Fibroblast of lung (primary cell): ENCODE measurements at places on chromosomes 5 and 9. TPM values are rescaled to one million over a fixed set of nuclear protein-coding genes. Genes with fewer than 3 reads are reported as not detected.

DNA sequence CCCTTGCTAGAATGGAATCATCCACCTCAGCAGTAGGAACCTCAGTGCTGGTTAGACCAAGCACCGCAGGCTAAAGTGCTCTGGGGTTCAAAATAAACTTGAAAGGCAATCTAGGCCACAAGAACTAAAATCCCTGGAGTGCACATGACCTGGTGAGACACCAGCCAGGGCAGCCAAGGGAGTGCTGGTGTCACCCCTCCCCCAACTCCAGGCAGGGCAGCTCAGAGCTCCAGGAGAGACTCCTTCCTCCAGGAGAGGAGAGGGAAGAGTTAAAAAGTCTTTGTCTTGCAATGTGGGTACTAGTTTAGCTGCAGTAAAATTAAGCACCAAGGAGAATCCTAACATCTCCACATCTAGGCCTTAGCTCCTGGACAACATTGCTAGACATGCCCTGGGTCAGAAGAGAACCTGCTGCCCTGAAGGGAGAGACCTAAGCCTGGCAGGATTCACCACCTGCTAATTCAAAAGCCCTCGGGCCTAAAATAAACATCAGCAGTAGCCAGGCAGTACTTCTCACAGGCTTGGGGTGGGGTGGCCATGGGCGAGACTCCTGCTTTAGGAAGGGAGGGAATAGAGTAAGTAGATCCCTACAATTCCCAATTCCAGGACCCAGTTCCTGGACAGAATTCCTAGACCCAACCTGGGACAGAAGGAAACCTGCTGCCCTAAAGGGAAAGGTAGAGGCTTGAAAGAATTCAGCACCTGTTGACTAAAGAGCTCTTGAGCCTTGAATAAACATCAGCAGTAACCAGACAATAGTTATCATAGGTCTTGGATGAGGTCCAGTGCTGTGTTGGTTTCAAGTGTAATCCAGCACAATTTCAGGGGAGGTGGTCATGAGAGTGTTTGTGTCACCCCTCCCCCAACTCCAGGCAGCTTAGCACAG, 25.8 kb downstream of the UGT3A2 start:
- no peak for DNase-seq

- DNase-seq: peak; percentile 55
These were observed 13.1 kb downstream of the ADAMTS6 start for GRCh38 chr5:65468633-65469032.

GRCh38 chr5:53937467-53937866, 372.9 kb downstream of the ARL15 start:
- no peak for DNase-seq

GRCh38 chr5:136174021-136174659, 18.8 kb downstream of the SMIM32 start:
- peak; percentile 79 for DNase-seq

GRCh38 chr5:77842243-77842642, 66.1 kb upstream of the TBCA start:
- DNase-seq: no peak

- DNase-seq: no peak
These were observed 976.6 kb upstream of the SEMA6A start for GRCh38 chr5:117551236-117551635.

DNA sequence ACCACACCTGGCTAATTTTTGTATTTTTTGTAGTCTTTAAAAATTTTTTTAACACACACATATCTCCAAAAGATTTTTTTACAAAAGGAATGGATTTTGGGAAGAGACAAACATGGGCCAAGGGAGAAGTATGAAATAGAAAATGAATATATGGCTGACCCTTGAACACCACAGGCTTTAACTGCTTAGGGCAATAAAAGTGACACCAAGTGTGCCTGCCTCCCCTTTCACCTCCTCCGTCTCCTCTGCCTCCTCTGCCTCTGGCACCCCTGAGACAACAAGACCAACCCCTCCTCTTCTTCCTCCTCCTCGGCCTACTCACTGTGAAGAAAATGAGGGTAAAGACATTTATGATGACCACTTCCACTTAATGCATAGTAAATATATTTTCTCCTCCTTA, 483.9 kb downstream of the KDM4C start:
- no peak for DNase-seq

DNA sequence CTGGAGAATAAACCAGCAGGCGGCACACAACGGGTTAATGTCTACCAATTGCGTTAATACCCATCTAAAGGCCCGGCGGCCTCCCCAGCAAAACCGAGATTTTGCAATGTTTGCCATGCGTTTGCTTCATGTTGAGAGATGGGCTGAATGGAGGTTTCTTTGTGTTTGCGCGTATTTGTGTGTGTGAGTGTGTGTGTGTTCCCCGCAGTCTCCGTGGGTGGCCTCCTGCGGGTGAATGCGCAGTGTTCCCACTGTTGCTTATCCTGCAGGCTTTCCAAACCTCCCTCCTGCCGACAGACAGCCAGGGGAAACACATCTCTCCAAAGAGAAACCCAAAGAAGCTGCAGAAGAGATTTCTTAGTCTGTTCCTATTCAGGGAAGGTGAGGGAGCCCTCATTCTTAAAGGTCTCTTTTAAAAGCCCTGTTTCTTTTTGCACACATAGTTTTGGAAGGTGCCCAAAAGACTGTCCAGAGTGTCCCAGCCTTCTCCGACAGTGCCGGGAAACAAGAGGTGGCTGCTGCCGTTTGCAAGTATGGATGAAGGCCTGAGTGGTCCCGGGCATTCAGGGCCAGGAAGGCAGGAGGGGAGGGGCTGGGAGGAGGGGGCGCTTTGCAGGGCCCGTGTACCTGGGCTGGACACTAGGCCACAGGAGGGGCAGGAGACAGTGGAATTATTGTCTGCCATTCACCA, 103.8 kb upstream of the ERCC6L2 start:
- peak; percentile 82 for DNase-seq

The KCNMB1 gene
- polyA plus RNA-seq: not detected in 2 replicates

DNA sequence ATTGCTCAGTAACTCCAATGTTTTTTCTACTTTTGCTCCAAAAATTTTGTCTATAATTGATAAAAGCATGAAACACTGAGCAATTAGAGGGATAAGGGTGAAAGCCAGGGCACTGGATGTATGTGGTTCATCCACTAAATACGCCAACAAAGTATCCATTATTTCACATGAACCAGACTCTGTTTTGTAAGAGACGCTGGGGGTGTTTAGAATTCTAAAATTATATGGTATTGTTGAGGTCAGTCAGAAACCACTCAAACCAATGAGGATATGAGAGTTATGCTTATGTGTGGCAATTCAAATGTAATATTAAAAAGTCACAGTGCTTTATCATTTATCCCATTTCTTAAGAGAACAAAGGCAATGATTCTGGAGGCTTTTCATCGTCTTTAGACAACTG, 220.2 kb downstream of the EFNA5 start:
- DNase-seq: no peak

DNA sequence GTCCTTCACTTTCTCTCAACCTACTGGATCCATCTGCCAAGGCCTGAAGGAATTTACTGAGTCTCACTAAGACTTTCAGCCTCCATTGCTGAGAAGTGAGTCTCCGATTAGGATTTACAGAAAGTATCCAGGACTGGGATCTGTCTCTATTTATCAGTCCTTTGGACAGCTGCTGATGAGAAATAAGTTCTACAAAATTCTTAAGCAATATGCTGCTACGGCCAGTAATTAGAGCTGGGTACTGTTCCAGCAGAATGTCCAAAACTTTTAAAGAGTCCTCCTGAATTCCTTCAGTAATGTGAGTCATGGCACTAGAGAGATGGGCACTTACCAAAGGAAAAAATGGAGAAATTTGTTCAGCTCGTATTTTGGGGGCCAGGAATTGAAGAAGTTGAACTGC, 5.9 kb downstream of the TEX10 start:
- peak; percentile 67 for DNase-seq

DNA sequence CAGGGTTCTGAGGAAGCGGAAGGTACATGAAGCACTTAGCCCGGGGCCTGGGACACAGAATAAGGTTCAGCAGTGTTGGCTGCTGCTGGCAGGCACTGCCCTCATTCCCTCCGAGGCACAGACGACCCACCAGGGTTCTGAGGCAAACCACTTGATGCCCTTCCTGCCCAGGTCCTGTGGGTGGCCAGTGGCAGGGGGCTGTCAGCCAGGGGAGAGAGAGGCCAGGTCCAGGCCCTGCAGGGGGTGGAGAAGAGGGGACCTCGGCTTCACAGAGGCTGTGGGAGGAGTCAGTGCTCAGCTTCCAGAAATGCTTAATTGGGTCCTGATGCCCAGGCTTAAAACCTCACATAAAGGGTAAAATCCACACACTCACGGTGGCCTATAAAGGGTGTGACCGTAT, 4.4 kb upstream of the ZDHHC12 start:
- no peak for DNase-seq

The ZNF658 gene
- 1.3 and 1.8 TPM in 2 replicates for polyA plus RNA-seq

DNA sequence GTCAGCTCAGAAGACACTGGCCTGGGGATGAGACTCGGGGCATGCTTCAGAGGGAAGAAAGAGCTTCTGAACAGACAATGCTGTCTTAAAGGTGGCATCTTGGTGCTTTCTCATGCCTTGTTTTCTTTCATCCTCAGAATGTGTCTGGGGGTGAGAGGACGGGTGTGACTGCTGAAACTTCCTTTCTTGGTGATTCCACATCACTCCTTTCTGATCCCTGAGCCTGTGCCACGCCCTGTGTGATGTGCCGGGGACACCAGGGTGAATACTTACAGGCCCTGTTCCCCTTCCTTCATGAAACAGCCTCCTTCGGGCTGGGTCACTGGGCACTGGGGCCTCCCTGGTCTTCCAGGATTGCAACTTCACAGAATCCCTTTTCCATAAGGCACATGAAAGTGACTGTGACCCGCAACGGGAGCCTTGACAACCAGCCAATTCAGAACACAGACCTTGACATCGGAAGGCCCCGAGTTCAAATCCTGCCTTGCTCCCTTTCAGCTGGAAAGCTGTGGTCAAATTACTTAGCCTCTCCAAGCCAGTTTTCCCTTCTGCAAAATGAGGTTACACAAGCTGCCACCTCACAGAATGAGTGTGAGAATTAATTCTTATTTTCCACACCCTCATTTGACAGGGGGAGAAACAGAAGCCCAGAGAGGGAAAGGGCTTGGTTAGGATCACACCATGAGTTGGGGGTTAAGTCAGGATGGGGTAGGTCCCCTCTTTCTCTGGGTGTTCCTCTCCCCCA, 44.1 kb upstream of the IL17B start:
- peak; percentile 65 for DNase-seq

- DNase-seq: peak; percentile 48
These were observed 18.6 kb upstream of the SPATA31D1 start for GRCh38 chr9:81969971-81970370.

The SEMA4D gene
- polyA plus RNA-seq: 0.67 and 0.68 TPM in 2 replicates

DNA sequence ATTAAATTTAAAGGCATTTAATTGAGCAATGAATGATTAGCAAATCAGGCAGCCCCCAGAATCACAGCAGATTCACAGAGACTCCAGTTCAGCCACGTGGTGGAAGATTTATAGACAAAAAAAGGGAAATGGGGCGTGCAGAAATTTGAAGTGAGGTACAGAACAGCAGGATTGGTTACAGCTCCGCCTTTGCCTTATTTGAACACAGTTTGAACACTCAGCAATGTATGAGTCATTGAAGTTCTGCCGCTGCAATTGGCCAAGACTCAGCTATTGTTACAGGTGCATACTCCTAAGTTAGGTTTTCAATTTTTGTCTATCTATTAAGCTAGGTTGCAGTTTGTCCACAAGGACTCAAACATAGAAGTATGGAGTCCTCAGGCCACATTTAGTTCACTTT, 157.7 kb upstream of the SLC12A2 start:
- DNase-seq: no peak

DNA sequence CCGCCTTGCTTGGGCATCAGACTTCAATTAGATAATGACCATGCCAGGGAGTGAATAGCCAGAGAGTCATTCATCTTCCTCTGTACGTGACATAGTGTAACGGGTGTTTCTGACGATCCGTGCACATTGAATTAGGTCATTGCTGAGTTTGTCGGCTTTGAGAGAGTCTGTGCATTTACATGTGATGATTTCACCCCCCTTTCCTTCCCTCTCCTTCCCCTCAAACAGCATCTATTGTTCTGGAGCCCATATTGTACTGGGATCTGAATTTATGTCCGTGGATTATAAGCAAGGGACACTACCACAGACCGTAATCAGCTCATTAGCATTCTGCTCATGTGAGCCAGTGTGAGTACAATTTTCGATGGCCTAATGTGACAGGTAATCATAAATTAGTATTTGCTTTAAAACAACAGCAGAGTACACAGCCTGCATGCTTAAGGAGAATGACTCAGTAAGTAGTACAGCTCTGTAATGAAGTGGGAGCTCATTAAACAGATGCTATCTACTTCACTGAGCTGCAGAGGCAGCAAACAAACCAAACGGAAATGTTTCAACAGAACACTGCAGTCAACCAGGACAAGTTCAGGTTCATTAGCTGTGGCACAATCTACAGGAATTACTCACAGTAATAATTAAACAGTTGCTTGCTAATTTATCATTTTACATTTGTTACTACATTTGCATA, 302.1 kb downstream of the CSNK1G3 start:
- DNase-seq: peak; percentile 53

- no peak for DNase-seq
These were observed 26.1 kb upstream of the SEC16A start for GRCh38 chr9:136508729-136509500.

- DNase-seq: peak; percentile 98
These were observed 51.9 kb downstream of the NEK6 start for GRCh38 chr9:124309667-124310084.

GRCh38 chr9:68978501-68978900, 35.4 kb downstream of the PRKACG start:
- no peak for DNase-seq

The TAF11L6 gene
- polyA plus RNA-seq: not detected in 2 replicates

- peak; percentile 75 for DNase-seq
These were observed 115.9 kb upstream of the LPAR1 start for GRCh38 chr9:111154081-111154562.

DNA sequence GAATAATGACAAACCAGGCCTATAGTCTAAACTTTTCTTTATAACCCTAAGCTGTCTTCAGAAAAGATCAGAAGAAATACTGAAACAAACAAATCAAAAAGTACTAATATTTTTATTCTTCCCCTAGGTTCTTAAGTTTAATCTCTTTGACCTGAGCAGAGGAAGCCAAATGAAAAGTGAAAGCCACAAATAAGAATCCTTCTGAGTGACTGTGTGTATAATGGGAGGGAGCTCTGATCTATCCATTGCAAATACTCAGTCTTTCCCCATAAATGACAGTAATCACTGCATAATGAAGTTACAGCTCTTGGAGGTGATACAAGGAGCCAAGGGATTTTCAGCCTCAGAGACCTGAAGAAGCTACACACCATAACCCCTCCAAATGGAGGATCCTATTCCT, 126.9 kb upstream of the ATP10B start:
- DNase-seq: no peak

GRCh38 chr9:91625331-91625730, 201.7 kb upstream of the NFIL3 start:
- DNase-seq: no peak

DNA sequence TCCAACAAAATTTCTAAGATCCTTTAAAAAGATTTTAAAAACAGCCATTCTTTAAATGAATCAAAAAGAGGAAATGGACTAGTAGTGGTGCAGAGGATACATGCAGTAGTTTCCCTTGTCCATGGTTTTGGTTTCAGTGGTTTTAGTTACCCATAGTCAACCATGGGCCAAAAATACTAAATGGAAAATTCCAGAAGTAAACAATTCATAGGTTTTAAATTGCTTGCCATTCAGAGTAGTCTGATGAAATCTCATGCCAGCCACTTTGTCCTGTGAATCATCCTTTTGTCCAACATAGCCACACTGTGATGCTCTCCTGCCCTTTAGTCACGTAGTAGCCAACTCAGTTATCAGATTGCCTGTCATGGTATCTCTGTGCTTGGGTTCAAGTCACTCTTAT, 286.1 kb downstream of the ANXA1 start:
- peak; percentile 36 for DNase-seq
